ENCODE measurements at places on chromosomes 5 and 9. TPM values are rescaled to one million over a fixed set of nuclear protein-coding genes. Genes with fewer than 3 reads are reported as not detected.
A peak's percentile ranks its signal among the peaks of the same experiment; 100 is the strongest.

GRCh38 chr9:34333836-34334235 is 4.5 kb downstream of the NUDT2 start:
- peaks cover 25% of the 10 kb centered on the region for H3K4me1 ChIP-seq
- H3K36me3 ChIP-seq, result no peaks in the 10 kb centered on the region
- H3K27ac ChIP-seq, result peak overlapping the region; percentile 33
- DNase-seq, result no peak
- H3K27me3 ChIP-seq, result no peaks in the 10 kb centered on the region

GRCh38 chr5:132310141-132310834 is 16.1 kb downstream of the SLC22A4 start:
- no peak overlapping the region for H3K27ac ChIP-seq
- no peaks in the 10 kb centered on the region for H3K4me1 ChIP-seq
- H3K4me3 ChIP-seq, result no peak overlapping the region
- H3K27me3 ChIP-seq, result no peaks in the 10 kb centered on the region

DNA sequence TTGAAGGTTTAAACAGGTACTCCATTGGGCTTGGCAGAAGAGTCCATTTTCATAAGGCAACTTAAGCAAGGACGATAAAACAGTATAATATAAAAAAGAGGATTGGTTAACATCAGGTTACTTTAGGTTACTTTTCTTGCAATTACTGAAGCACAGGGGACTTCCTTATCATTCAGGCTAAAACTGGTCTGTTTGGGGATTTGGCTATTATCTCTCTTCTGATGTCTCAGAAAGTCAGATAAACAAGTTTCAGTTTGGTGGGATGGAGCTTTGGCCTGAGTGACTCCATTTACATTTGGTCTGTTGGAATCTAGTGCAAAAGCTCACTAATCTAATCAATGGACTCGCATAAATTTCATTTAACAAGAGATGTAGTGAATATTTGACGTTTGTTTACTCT is 8.0 kb downstream of the GAPT start:
- peak overlapping the region; percentile 63 for H3K4me3 ChIP-seq
- no peak for DNase-seq
- H3K4me1 ChIP-seq, result peaks cover 75% of the 10 kb centered on the region
- peaks cover 45% of the 10 kb centered on the region for H3K36me3 ChIP-seq
- H3K27ac ChIP-seq, result peak overlapping the region; percentile 94

DNA sequence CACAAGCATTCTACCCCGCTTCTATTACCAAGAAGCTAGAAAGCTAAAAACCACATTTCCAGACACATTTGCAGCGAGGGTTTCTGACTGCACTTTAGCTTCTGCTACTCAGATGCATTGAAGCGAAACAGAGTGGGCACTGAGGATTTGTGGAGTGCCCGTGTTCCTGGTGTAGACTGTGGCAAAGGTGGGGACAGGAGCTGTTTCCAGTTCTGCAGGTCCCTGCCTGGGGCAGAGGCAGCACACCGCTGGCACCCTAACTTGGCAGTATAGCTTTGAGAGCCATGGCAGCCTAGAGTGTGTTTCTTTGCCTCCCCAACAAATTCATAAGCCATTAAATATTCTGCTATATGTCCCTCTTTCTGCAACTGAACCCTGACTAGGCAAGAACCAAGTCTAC is 108.6 kb upstream of the SPOCK1 start:
- no peaks in the 10 kb centered on the region for H3K36me3 ChIP-seq
- H3K4me3 ChIP-seq, result no peak overlapping the region
- H3K4me1 ChIP-seq, result no peaks in the 10 kb centered on the region
- no peak for DNase-seq
- H3K27ac ChIP-seq, result no peak overlapping the region

- H3K36me3 ChIP-seq, result no peaks in the 10 kb centered on the region
- no peak for DNase-seq
- no peak overlapping the region for H3K27ac ChIP-seq
- no peaks in the 10 kb centered on the region for H3K4me1 ChIP-seq
These were observed 8.9 kb upstream of the FBXW11 start for GRCh38 chr5:172015346-172015745.

GPR21 gene
- polyA plus RNA-seq, result not detected

SPARC gene
- polyA plus RNA-seq, result 28.9 TPM
